Stimulated activated CD4-positive, alpha-beta T cell treated with anti-CD3 and anti-CD28 coated beads, Interleukin-12 subunit alpha, Interleukin-12 subunit beta, amount 100 ng/mL, for 48 hours (primary cell): ENCODE measurements at places on chromosomes 5 and 9.

- no peak for DNase-seq
Observed at GRCh38 chr5:135032999-135033861, 798 bp downstream of the PITX1 start.

GRCh38 chr5:139863361-139863760 lies 67.8 kb downstream of the PSD2 start:
- DNase-seq: no peak

DNA sequence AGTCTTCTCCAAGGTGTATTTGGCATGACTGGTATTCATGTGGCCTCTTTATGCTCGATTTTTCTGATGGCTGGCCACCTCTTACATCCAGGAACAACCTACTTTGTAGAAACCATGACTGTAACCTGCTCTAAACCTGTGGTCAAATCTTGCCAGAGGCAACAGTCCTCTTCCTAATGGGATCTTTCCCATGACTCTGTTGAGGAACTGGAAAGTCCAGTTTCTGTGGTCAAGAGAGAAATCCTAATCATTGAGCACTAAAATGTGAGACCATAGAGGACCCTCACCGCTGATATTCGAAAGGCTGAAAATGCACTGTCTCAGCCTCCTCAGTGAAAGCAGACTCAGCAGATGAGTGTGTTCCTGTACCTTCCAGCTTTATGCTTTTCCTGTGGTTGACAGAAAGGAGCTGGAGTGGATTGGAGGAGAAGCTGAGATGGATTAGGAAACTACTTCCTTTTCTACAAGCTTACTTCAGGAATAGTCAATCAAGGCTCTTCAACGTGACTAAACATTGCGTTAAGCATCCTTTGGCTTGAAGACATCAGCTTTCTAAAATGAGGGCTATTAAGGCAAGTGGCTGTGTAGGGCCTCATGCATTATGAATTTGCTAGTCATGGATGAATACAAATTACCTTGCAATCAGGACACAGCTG lies 69.7 kb upstream of the DAPK1 start:
- no peak for DNase-seq

- DNase-seq: no peak
Observed at GRCh38 chr9:20557890-20558565, 64.3 kb downstream of the MLLT3 start.

GRCh38 chr5:29016067-29016466 lies 1977.7 kb upstream of the CDH9 start:
- no peak for DNase-seq

GRCh38 chr5:80268916-80269315 lies 13.1 kb upstream of the SERINC5 start:
- DNase-seq: no peak

DNA sequence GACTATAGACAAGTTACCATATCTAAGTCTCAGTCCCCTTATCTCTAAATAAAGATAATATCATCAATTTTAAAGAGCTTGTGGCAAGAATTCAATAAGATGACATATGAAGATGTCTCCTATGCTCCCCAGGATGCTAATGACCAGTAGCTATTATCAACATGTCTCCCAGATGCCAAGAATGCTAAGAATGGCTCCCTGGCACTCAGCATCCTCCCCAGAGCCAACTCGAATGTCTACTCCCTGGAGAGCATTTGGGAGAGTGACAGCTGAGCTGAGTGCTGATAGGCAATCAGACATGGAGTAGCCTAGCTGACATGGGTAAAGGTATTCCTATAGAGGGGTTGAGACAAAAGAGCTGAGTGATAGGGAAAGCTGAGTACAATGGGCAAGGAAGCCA lies 15.9 kb downstream of the P4HA2 start:
- no peak for DNase-seq

DNA sequence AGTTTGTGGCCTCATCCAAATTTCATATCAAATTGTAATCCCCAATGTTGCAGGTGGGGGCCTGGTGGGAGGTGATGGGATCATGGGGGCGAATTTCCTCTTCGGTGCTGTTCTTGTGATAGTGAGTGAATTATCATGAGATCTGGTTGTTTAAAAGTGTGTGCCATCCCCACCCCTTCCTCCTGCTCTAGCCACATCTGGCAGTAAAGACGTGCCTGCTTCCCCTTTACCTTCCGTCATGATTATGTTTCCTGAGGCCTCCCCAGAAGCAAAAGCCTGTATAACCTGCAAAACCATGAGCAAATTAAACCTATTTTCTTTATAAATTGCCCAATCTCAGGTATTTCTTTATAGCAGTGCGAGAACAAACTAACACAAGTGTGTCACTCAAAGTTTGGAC lies 71.0 kb upstream of the MOCS2 start:
- DNase-seq: no peak

GRCh38 chr5:139903795-139904565 lies 108.4 kb downstream of the PSD2 start:
- DNase-seq: no peak

GRCh38 chr5:147359101-147359500 lies 124.3 kb downstream of the STK32A start:
- no peak for DNase-seq

DNA sequence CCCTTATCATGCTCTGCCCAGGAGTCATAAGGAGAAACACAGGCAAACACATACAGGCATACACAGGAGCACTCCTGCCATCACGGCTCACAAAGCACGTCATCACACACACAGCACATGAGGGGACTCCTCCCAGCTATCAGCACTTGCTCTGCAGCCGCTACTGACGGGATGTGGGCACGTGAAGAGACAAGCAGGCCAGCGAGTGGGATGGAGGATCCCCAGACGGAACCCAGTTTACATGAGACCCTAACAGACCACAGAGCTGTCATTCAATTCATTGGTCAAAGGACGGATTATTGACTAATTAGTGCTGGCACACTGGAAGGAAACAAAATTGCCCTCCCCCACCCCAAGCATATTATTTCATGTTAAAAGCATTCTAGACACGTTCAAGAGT lies 53.6 kb downstream of the SEMA4D start:
- no peak for DNase-seq

DNA sequence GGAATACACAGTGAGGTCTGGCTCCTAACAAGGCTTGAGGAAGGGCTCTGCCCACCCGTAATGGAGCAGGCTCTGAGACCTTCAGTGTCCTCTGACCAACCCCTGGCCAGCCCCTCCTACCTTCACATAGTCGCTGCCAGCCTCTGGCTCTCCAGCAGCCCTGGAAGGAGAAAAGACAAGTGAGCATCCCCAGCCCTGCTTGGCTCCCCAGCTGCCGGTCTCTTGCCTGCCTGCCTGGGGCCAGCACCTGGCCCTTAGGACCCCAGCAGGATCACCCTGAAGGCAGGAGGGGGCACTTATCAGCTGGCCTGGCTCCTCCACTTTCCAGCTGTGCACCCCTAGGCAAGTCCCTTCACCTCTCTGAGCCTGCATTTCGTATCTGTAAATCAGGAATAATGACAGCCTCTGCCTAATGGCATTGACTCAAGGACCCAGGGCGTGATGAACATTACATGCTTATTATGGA lies 16.9 kb downstream of the SH2D3C start:
- no peak for DNase-seq

GRCh38 chr9:90299968-90300367 lies 342.7 kb downstream of the DIRAS2 start:
- DNase-seq: no peak
